ENCODE measurements at places on chromosomes 7 and 10.
A peak's percentile ranks its signal among the peaks of the same experiment; 100 is the strongest.

GRCh38 chr7:135210888-135211178 lies 493 bp downstream of the WDR91 start:
- no peak for DNase-seq

DNA sequence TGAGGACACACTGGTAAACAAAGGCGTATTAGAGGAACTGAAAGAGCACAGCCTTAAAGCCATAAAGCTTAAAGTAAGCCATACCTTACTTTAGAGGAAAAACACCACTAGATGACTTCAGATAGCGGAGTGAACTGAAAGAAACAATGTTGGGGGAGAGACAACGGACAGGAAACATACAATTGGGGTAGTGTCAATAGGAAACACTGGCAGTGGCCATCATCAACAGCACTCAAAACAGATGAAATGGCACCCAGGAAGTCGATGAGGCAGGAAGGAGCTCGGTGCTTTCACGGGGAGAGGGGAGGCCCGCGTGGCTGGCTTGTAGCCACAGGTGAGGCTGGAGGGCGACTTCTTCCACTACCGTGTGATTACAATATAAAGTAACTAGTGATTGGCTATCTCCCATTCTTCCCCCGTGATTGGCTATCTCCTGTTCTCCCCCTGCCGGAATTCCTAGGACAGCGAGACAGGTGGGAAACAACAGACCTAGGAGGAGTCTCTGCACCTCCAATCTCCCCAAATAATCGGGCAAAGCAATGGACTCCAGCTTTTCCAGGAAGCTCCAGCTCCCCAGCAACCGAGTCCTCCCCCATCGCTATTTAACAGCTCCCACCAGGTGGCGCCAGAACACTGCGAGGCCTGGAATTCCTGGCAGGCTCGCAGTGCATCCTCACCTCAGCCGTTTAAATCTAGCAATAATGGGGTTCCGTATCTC lies 2.4 kb upstream of the TAS2R38 start:
- DNase-seq = peak; percentile 69

GRCh38 chr10:120987359-120987758 lies 136.2 kb downstream of the WDR11 start:
- no peak for DNase-seq

DNA sequence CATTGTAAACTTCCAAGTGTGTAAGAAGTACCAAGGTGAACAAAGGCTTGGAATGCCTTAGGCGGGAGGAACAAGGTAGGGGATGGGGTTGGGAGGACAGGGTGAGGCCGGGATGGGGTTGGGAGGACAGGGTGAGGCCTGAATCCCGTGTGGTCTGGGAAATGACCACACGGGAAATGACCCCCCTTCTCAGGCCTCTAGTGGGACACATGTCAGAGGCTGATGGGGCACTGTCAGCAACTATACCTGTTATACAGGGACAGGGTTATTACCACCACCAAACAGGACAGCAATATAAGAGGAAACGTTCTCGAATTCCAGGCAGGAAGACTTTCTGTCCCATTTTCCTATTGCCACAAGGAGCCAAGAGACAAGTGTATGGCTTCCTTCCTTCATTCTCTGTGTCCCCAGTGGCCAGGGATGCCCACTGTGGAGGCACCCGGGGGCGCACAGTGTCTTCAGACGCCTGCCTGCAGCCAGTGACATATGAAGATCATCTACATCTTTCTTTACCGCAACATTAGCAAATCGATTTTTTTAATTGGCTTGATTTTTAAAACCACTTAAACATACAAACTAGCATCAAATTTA lies 1.3 kb downstream of the MKI67 start:
- DNase-seq = no peak

DNA sequence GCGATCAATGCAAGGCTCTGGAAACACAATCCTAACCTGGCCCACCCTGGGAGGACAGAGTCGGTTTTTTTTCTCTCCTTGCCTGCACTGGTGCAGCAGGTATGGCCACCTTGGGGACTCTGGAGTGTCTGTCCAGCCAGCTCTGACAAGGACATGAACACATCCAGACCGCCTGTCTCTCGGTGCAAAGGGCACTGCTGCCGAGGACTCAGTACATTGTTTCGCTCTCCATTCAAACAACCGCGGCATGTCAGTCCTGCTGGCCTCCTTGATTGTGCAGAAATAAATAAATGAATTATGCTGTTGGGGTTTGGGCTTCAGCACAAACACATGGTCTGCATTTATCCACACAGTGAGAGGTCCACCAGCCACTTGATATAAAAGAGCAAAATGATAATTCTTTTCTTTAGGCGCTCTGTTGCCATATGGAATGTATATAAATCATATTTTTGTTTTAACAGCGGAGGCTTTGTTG lies 565.2 kb downstream of the KCNMA1 start:
- no peak for DNase-seq

GRCh38 chr7:94654783-94655125 lies 1.2 kb downstream of the SGCE start:
- DNase-seq = no peak

Data from thyroid gland (tissue), 4 donors.